Amniotic stem cell (primary cell): ENCODE measurements at places on chromosomes 6 and 20.

DNA sequence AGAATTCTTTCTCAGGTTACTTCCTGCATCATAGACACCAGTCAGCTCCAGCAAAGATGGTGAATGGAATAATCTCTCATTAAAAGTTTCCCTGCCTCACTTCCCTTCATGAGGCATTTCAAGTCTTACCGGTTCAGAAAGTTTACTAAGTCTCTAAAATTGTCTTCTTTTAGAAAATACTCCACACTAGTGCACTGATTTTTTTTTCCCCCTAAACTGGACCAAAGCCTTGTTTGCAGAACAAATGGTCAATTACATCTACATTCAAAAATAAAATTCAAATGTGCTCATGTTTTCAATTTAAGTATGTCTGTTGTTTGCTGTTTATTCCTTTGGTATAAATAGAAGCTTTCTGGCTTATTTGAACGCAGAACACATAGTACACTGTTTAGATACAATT is 111.2 kb downstream of the GMPR start:
- no peak for DNase-seq

GRCh38 chr6:7558781-7559180 is 17.3 kb downstream of the DSP start:
- no peak for DNase-seq

DNA sequence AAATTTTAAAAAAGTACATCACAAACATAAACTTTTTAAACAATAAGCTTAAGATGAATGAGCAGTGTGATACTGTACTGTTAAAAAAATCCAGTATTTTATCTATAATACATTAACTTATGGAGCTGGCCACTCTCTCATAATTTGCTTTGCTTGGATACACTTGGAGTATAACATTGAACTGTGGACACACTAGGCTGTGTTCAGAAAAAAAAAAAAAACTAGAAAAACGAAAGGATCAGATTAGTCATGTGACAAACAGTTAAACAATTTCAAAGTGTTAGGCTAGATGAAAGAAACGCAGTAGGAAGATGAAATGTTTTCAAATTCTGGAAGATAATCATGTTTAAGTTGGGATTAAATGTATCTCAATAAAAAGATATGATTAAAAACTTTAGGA is 220.0 kb downstream of the GRIK2 start:
- no peak for DNase-seq

GRCh38 chr20:7841971-7842310 is 98.3 kb downstream of the HAO1 start:
- DNase-seq, result peak; percentile 66

DNA sequence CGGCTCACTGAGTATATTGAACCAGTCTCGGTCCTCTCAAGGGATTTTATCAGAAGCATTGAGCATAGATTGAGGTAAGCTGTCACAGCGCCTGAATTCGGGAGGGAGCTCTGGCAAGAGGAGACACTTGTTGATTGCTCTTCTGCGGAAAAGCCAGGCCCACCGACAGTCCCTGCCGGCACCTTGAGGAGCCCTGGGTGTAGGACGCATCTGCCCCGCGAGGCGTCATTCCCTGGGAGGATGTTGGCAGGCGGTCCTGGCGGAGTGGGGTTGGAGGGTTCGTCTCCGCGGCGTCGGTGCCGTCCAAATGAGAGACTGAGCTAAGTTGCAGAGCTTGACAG is 843 bp downstream of the FBXO9 start:
- DNase-seq, result no peak

DNA sequence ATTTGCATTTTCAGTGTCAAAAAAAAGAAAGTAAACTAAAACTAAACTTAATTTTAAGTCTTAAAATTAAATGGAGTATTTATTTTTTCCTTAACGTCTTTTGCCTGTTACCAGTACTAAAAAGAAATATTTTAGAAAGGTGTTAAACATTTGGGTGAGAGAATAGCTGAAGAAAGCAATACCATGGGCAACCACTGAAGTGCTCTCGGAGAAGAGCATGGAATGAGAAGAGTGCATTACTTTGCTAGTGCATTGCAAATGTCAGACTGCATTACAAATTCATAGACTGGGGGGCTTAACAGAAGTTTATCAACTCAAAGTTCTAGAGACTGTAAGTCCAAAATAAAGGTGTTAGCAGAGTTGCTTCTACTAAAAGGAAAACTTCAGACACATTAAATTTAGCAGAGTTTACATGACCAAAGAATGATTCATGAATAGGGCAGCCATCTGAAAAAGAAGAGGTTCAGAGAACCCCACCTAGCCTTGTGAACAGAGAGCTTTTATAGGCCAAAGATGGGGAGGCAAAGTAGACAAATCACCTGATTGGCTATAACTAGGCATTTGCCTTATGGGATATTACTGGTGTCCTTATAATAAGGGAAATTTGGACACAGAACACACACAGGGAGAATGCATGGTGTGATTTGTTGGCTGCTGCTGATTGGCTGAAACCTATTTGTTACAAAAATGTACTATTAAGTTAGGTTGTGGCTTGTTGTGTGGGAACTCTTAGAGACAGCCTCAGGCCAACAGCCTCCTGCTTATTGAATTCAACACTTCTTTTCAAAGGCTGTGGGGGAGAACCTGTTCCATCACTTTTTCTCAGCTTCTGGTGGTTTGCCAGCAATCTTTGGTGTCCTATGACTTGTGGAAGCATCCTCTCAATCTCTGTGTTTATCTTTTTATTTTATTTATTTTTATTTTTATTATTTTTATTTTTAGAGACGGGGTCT is 106.7 kb upstream of the RREB1 start:
- no peak for DNase-seq

DNA sequence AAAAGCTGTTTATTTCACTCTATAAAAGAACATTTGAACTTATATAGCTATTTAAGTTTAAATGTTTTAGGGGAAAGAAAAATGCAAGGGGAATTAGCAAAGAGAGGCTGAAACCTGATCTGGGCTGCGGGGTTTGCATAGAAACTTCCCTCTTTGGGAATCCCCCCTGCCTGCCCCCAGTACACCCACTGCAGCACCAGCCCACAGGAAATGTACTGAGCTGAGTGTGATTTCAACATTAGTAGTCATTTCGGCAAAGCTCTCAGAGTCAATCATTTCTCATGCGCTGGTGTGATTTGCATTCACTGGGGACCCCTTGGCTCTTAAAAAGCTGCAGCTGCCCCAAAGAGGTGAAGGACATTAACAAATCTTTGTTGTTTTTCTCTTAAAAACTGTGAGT is 859.4 kb downstream of the MAFB start:
- DNase-seq, result no peak

DNA sequence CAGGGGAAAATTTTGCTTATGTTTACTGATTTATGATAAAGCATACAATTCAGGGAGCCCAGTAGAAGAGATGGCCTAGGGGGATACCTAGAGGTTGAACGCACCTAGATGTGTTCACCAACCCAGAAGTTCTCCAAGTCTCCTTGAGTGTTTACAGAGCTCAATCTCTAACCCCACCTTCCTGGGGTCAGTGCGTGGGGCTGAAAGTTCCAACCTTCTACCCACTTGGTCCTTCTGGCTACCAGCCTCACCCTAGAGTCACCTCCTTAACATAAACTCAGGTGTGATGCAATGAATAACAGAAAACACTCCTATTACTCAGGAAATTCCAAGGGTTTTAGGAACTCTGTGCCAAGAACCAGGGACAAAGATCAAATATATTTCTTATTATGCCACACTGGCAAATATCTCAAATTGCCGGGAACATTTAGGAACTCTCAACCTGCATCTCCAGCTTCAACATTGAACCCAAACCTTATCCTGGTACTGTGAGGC is 26.4 kb downstream of the AFG1L start:
- DNase-seq, result no peak

DNA sequence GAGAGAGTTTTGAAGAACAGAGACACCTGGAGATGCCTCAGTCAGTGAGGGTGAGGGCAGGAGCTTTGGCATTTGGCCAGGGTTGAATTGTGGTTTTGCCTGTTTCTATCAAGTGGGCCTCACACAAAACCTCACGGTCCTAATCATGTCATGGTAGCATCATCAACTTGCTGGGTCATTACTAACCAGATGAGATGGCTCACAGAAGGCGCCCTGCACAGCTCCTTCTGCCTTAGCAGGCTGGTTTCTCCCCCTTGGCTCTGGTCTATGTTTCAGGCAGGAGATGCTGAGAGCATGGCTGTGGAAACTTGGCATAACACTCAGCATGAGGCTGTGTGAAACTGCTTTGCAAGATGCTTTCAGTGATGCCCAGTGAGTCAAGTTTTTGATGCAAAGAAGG is 99.3 kb downstream of the LRRC1 start:
- DNase-seq, result no peak

DNA sequence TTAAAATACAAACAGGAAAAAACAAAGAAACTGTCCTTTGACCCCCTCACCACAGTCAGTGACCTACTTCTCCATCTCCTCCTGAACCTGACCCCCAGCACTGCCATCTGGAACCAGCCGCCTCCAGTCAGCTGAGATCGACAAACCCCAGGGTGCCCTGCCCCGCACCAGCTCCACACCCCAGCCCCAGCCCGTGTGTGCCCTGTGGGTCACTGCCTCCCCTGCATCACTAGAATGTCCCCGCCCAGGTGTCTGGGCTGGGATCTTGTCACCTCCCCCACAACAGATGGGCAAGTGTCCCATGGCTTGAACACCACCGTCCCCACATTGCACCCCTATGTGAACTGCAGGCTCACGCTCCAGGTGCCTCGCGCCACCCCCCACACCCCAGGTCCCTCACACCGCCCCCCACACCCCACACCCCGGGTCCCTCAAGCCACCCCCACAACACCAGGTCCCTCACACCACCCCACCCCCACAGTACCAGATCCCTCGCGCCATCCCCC is 13.3 kb downstream of the TAF4 start:
- no peak for DNase-seq

- DNase-seq, result no peak
These were observed 239.9 kb upstream of the BTBD3 start for GRCh38 chr20:11677836-11678235.

- no peak for DNase-seq
These were observed 56.7 kb downstream of the PPP1R16B start for GRCh38 chr20:38862226-38862625.

GRCh38 chr6:75526502-75527127 is 33.0 kb upstream of the FILIP1 start:
- DNase-seq, result peak; percentile 35

DNA sequence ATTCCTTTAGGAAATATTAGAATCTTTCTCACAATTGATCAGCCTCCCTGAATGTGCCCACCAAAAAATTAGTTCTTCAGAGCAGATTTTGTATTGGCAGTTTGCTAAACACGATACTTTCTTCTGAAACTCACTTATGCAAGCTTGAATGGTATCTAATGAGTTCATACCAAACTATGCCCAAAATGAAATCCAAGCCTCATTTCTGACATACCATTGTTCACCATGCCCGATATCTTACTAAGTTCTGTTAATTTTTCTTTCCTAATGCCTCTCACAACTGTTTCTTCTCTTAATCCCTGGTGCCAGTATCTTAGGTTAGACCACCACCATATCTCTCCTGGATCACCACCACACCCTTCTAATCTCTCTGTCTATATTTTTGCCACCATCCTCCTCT is 755.9 kb downstream of the KIF16B start:
- no peak for DNase-seq
